ENCODE measurements at places on chromosomes 1 and 21. TPM values are rescaled to one million over a fixed set of nuclear protein-coding genes. Genes with fewer than 3 reads are reported as not detected.

- no peak for DNase-seq
Measured at GRCh38 chr1:109761227-109762038, 2.3 kb downstream of the EPS8L3 start.

- DNase-seq: no peak
Measured at GRCh38 chr1:230744382-230744781, 2.8 kb upstream of the CAPN9 start.

DNA sequence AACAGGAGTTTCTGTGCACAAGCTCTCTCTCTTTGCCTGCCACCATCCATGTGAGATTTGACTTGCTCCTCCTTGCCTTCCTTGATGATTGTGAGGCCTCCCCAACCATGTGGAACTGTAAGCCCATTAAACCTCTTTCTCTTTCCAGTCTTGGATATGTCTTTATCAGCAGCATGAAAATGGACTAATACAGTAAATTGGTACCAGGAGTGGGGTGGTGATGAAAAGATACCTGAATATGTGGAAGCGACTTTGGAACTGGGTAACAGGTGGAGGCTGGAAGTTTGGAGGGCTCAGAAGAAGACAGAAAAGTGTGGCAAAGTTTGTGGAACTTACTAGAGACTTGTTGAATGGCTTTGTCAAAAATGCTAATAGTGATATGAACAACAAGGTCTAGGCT, 69.1 kb upstream of the VANGL1 start:
- DNase-seq: no peak

GRCh38 chr1:9402717-9403225, 110.1 kb downstream of the SPSB1 start:
- no peak for DNase-seq

DNA sequence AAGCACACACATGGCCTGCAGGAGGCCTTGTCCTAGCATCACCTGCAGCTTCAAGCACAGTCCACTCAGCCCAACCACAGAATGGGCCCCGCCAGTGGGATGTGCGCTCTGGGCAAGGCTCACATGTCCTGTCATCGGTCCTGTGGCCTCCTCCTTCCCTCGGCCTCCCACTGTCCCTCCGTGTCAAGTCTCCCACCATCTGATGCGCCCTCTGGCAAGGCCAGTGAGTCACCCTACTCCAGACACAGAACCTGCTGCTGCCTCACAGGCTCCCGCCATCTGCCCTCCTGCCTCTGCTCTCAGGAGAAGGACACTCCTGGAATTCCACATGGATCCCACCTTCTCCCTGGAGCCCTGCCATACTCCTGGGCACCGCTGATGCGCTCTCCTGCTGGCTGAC, 14.2 kb downstream of the KCNAB2 start:
- DNase-seq: no peak

- no peak for DNase-seq
Measured at GRCh38 chr1:169708647-169709046, 2.8 kb downstream of the SELL start.

Gene BTG2
- 191 TPM for polyA plus RNA-seq

Gene SLC45A3
- polyA plus RNA-seq: 9.3 TPM

Gene DMBX1
- polyA plus RNA-seq: not detected

Measured in large intestine (tissue), 12 donors.